ENCODE measurements at places on chromosomes 4 and X.
A peak's percentile ranks its signal among the peaks of the same experiment; 100 is the strongest.

GRCh38 chr4:168978001-168978700, 31.9 kb downstream of the CBR4 start:
- no peak for DNase-seq

- DNase-seq, result peak; percentile 44
These were observed 53.4 kb downstream of the ABCG2 start for GRCh38 chr4:88104902-88105610.

DNA sequence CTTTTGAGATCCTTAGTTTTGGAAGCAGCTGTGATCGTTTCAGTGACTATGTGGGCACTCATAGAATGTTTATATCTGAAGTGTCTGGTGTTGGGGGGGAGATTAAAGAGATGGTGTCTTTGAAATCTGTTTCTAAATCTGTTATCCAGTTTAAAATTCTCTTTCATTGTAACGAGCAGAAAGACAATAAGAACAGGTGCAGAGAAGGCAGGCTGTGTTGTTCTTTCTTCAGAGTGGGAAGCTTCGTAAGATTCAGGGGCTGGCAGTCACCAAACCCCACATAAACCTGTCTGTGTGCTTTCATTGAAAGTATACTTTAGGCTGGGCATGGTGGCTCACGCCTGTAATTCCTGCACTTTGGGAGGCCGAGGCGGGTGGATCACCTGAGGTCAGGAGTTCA, 16.3 kb upstream of the DHRSX start:
- no peak for DNase-seq

- DNase-seq, result no peak
These were observed 120.6 kb downstream of the KDR start for GRCh38 chr4:55004831-55005230.

- no peak for DNase-seq
These were observed 115.1 kb downstream of the KLHL8 start for GRCh38 chr4:87105101-87105845.

- no peak for DNase-seq
These were observed 47.1 kb downstream of the FHDC1 start for GRCh38 chr4:152983221-152983620.

DNA sequence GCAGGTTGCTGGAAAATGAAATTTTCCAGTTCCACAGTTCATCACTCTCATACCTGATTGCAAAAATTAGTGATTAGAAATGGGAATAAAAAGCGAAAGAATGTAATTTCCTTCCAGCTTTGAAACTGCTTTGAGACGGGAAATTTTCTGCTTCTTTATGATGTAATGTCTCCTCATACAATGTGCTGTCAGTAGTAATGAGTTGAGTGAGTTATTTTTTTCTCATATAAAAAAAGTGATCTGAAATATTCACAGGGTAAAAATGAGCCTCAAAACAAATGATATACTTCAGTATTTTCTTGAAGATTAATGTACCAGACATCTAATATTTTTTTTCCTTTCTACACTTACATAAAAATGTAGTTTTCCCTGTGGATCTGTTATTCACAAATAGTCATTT, 179.1 kb upstream of the FAT4 start:
- no peak for DNase-seq

DNA sequence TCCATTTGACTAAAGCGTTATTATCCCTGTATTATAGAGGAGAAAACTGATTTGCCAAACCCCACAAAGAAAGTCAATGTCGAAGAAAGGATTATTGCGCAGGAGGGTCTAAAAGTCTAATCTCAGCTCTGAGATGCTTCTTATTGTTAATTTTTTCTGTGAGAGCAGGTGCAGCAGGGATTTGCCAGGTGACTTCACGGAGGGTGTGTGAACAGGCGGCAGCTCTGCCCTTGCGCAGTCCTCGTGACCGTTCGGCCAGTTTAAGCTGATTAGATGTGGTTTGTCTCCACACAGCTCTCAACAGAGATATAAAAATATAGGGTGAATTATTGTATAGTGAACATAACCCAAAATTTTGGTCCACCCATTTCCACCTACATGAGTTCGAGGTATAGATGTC, 28.5 kb downstream of the TENM3 start:
- DNase-seq, result no peak

- DNase-seq, result no peak
These were observed 1373.5 kb upstream of the PABPC4L start for GRCh38 chr4:135575041-135575440.

GRCh38 chrX:49976682-49977197, 54.3 kb downstream of the CLCN5 start:
- no peak for DNase-seq

- DNase-seq, result no peak
These were observed 2.0 kb downstream of the STBD1 start for GRCh38 chr4:76308548-76308947.

DNA sequence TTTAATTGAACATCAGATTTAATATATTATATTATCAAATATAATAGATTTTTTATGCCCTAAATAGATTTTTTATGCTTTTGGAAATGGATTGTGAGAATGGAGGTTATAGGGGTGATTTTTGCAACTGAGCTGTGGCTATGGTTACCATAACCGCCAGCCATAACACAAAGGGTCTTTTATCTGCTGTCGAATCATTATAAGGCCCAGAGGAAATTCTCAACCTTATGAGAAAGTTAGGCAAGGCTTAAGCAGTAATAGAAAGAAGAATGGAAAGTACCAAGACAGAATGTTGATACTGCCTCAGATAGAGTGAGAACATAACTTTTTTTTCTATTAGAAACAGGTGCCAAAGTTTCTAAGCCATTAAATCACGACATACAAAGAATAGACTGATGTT, 26.3 kb upstream of the CXCL6 start:
- DNase-seq, result no peak

DNA sequence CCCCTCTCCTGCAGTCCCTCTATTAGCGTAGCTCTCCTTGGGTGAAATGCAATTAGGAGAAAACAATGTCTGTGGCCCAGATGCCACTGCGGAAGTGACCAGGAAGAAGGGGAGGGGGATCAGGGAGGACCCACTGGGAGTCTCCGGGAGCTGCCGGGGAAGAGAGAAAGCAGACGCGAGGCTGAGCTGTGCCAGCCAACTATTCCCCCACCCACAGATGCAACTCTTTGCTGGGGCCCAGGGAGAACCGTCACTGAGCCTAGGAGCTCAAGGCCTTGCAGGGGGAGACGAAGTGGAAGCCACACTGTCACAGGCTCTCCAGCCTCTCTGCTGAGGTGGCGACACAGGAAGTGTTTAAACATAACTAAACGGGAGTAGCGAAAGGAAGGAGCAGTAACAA, 149.2 kb downstream of the BCOR start:
- DNase-seq, result no peak

- no peak for DNase-seq
These were observed 18.1 kb downstream of the KIT start for GRCh38 chr4:54675721-54676461.

GRCh38 chr4:150679765-150680343, 97.9 kb downstream of the MAB21L2 start:
- no peak for DNase-seq

DNA sequence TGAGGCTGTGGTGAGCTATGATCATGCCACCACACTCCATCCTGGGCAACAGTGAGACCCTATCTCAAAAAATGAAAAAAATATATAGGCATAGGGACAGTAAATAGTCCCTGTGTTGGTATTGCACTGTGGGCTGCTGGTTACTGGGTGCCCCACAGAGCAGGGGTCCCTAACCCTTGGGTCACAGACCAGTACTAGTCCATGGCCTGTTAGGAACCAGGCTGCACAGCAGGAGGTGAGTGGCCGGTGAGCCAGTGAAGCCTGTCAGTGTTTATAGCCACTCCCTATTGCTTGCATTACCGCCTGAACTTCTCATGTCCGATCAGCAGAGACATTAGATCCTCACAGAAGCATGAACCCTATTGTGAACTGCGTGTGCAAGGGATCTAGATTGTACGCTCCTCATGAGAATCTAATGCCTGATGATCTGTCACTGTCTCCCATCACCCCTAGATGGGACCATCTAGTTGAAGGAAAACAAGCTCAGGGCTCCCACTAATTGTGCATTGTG, 106.5 kb downstream of the TNIP2 start:
- DNase-seq, result no peak

DNA sequence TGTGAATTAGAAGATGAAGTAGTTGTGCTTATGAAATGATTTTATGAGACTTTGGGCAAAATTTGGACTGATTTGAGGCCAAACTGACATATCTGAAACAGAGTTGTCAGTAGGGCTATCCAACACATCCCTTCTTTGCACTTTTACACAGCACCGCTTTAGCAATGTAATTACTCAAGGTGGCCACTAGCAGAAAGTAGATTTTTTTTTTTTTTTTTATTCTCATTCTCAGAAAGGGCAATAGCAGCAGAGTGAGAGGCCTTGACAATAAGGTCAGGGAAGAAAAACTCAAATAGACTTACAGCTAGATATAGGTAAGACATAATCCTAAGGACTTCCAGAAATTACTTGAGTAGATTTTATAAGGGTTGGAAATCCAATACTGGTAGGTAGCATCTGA, 414.3 kb downstream of the NAP1L3 start:
- no peak for DNase-seq

- DNase-seq, result no peak
These were observed 28.0 kb upstream of the MXD4 start for GRCh38 chr4:2289955-2290333.

GRCh38 chr4:104424989-104425388, 69.7 kb downstream of the CXXC4 start:
- no peak for DNase-seq

DNA sequence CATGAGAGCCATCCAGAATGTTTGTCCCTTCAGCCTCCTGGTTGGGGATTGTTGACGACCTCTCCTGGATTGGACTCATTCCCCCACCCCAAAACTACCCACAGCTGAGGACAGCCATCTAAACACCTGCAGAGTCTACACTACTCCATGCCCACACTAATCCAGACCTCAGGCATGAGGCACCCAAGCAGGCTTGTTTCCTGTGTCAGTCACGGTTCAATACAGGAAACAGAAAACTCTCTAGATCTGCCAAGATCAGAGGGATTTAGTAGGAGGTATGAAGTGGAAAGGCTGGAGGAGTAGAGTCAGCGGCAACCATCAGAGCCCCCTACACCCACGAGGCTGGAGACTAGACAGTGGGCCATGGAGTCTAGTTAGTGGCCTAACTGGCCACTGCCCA, 37.7 kb downstream of the HAND2 start:
- DNase-seq, result no peak

- DNase-seq, result no peak
These were observed 2.2 kb upstream of the ERAS start for GRCh38 chrX:48824066-48824465.

GRCh38 chr4:188536826-188537225, 397.6 kb downstream of the TRIML1 start:
- no peak for DNase-seq

GRCh38 chr4:26687728-26688127, 103.8 kb downstream of the TBC1D19 start:
- DNase-seq, result peak; percentile 55

- DNase-seq, result no peak
These were observed 13.0 kb upstream of the TMEM144 start for GRCh38 chr4:158197194-158197776.

GRCh38 chr4:45554423-45554822, 569.4 kb downstream of the GABRG1 start:
- no peak for DNase-seq

DNA sequence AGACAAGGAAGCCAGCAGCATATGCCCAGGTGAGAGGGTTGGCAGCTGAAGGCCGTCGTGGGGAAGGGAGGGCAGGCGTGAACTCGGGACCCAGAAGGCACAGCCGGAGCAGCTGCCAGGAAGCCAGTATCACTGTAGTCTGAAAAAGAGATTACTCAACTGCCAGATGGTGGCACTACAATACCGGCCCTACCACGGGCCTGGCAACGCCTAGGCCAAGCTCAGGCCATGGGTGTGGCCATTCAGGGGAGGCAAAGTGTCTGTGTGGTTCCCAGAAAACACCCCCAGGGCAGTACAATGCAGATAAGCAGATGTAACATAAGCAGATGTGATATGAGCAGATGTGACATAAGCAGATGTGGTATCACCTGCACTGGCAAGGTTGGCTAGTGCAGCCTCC, 236.0 kb downstream of the AFAP1 start:
- DNase-seq, result no peak

GRCh38 chrX:38890963-38891362, 89.7 kb downstream of the MID1IP1 start:
- no peak for DNase-seq

DNA sequence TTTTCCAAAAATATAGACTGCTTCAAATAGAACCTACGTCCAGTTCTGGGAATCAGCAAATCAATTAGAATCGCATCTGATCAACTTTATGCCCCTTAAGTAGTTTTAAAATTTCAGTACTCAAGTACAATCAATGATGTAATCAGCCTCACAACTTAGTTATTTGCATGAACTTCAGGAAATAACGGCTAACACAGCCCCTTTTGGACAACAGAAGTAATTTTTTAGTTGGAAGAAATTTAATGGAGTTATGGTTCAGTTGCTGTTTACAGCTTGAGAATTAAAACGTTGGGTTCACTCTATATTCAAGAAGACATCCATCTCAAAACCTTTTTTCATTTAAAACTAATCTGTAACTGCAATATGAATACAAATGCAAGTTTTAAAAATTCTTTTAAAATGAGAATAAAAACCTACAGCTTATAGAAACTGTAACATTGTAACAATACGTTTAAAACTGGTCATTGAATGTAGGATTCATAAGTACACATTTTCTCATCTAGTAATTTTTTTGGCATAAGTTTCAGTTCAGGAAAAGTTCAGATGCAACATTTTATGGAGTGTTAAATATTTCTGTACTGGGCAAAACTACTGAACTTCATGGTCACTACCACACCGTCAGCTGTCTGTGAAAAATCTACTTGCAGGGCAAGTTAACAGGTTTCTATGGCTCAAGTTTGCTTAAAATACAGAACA, 956 bp downstream of the TAPT1 start:
- DNase-seq, result no peak

DNA sequence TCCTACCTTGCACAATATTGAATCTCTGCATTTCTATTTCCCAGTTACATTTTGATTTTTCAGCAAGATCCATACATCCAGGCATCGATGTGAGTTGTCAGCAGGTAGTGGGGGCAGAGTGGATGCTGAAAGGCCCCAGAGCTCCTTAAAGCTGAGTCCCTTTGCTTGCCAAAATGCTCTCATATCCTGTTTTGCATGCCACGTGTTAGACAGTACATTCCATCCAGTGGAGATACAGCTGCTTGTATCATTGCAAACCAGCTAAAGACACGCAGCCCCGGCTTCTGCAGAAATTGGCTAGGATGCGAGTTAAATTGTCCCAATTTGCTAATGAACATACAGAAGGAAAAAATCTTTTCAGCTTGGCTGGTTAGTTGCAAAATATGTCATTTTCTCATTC, 179.6 kb upstream of the MXRA5 start:
- DNase-seq, result no peak

GRCh38 chr4:172794307-172794703, 374.3 kb upstream of the GALNT7 start:
- DNase-seq, result no peak
